ENCODE measurements at places on chromosomes 1 and 21.

- no peak for DNase-seq
Measured at GRCh38 chr1:67682659-67683197, 2.3 kb upstream of the GADD45A start.

DNA sequence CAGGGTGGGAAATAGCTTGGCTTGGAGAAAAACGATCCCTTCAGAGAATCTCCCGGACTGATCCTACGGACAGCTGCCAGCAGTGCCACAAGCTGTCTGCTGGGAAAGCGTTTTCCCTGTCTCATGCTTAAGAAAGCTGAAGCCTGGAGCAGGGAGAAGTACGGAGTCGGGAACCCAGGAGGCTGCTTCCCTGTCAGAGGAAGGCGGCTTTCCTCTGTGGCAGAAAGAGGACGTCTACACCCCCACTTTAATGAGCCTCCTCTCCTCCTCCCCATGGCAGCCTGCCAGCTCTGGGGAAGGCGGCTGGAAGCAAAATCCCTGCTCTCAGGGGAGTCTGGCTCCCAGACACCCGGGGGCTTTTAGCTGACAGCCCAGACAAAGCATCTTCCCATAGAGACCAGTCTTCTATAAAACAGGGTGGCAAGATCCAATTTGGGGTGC, 7.3 kb downstream of the KIF21B start:
- DNase-seq: no peak

DNA sequence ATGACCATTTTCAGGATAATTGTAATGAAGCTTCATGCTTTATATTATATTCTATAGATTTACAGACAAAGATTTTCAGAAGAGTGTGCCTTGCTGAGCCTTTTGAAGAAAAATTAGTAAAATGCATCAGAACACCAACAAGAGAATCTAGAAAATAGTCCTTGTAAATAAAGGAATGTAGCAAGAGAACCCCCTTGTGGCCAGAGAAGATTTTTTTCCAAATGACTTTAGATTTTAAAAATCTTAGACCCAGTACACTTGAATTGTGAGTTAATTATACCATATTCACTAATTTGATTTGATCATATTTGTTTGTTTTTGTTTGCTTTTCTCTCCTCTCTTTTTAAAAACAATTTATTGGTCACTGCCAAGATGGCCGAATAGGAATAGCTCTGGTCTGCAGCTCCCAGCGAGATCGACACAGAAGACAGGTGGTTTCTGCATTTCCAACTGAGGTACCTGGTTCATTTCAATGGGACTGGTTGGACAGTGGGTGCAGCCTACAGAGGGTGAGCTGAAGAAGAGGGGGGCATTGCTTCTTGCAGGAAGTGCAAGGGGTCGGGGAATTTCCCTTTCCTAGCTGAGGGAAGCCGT, 12.8 kb upstream of the IFI44L start:
- DNase-seq: no peak

DNA sequence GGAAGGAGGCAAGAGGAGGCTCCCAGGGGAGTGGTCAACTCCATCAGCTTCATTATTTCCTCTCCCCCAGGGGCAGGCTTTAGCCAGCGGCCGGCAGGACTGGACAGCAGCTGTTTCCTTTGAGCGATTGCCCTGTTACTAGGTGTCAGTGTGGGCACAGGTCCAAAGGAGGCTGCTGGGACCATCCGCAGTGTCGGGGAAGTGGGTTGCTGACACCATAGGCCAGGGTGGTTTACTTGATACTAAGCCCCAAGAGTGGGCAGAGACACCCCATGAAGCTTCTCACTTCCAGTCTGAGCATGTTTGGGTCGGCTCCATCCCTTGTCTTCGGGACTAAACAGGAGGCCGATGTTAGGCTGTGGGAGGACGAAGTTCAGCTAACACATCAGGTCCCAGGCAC, 63.6 kb downstream of the KAZN start:
- no peak for DNase-seq

GRCh38 chr1:99728494-99729235, 37.8 kb downstream of the FRRS1 start:
- no peak for DNase-seq

Measured in activated CD4-positive, CD25-positive, alpha-beta regulatory T cell treated with anti-CD3 and anti-CD28 coated beads, Interleukin-2, amount 50 U/mL, for 16 hours (primary cell).